Neuronal stem cell (in vitro differentiated cells): ENCODE measurements at places on chromosomes 16 and 17.

DNA sequence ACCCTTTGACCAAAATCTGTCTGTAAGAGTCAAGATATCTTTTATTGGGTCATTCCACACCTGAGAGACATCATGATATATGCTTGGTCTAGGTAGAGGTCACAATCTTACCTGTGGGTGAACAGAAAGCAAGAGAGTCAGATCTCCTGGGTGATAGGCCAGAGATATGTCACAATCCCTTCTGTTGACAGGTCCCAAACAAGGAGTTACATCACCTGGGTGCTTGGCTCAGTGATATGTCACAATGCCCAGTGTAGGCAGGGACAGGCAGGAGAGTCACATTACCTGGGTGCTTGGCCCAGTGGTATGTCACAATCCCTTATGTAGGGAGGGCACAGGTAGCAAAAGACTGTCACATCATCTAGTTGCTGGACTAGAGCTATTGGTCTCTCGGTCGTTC, 1991.2 kb downstream of the TP53TG3F start:
- no peak for DNase-seq

DNA sequence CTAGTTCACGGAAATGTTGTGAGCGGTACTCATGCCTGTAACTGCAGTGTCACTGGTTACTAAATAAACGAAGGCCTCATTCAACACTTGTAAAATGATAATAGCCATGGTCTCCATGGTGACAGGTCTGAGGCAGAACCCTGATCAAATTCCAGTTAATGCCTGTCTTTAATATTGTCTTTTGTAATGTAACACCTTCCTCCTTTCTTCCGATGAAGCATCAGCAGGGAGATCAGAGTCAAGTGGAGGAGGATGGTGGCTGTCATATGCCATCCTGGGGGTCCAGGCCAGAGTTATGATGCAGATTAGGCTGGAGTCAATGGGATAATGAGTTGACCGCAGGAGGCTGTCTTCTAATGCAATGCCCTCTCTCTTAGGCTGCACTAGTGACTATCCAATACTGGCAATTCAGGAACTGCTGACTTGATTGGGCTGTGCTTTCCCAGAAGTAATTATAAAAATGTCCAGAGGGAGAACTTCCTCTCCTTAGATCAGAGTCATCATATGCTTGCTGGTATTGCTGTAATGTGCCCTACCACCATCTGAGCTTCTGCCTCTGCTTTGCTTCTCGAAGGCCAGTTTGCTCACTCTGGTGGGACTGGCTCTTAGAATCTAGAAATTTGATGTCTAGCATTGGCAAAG, 419.1 kb downstream of the CA10 start:
- DNase-seq: no peak

GRCh38 chr16:48347980-48348379, 37.2 kb downstream of the SIAH1 start:
- no peak for DNase-seq

- no peak for DNase-seq
Measured at GRCh38 chr16:86291491-86291890, 218.8 kb upstream of the FOXF1 start.

DNA sequence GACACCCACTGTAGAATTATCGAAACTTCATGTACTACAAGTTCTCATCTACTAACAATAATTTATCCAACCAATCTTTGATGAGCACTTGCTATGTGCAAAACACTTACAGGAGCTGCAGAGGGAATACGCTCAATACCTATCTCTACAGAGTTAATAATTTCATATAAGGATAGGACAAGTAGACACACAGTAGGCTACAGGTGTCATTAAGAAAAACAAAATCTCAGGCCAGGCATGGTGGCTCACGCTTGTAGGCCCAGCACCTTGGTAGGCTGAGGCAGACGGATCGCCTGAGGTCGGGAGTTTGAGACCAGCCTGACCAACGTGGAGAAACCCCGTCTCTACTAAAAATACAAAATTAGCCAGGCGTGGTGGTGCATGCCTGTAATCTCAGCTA, 91.3 kb upstream of the PLEKHM1 start:
- DNase-seq: no peak

DNA sequence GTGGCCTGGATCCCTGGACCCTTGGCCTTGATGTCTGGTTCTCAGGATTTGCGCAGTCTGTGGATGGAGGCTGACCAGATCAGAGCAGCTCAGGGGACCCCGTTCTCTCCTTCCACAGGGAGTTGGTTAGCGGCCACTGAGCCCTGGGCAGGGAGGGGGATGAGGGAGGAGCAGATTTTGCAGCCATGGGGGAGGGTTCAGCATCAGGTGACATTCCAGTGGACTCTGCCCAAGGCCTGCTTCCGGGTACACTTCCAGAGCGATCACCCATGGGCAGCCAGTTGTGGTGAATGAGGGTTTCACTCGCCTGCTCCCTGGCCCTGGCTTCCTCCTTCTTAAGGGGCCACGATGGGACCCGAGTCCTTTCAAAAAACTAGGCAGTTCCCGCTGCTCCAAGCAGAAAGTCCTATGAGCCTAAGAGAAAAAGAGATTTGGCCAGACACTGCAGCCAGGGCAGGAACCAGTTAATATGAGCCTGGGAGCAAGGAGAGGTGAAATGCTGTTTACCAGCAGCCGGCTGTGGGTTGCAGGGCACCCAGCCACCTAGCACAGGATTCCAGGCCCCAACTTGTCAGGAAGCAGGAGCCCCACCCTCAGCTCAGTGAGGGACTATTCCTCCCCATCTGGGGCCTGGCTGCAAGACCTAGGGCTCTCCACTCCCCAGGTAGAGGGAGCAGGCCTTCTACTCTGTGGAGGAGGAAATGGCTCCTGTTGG, 4.7 kb upstream of the GPRC5C start:
- DNase-seq: no peak
